Right kidney (tissue), 9 donors: ENCODE measurements at places on chromosomes 7 and 10.

- DNase-seq, result no peak
Observed at GRCh38 chr10:118596426-118597124, 1.1 kb upstream of the PRLHR start.

DNA sequence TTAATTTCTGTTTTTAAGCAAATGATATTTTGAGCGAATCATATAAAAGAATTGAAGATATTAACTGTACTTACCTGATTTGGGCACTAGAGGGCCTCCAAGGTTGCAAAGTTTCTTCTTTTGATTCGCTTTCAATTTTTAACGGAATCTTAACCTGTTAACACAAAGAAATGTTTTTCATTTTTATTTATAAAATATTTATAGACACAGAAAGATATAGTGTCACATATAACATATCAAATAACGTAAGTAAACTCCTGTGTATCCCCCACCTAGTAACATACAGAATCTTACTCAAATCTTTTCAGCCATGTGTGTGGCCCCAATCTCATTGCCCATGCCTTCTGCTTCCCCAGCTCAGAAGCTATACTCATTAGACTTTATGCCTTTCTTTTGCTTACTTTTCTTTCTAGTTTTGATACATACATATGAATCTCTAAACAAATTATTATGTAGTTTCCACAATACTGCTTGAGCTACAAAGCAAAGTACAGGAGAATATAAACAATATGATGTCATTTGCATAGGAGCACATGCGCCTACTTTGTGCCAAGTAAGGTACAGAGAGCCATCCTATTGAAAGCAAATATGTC lies 49.5 kb upstream of the ZPBP start:
- peak; percentile 17 for DNase-seq

DNA sequence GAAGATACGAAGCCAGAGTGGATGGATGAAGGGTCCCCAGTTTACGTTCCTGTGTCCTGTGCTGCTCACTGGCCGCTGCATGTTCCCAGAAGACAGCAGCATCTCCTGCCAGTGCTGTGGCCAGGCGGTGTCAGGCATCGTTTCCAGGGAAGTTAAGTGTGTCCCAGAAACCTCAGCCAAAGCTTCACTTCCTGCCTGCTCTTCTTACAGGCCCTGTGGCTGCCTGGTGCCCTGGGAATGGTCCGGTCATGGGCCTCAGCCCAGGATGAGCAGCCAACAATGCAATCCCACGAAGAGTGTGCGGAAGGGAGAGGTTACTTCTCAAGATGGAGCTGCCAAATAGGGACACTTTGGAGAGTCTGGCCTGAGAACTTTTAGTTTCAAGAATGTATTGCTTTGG lies 99.7 kb upstream of the TARP start:
- no peak for DNase-seq

DNA sequence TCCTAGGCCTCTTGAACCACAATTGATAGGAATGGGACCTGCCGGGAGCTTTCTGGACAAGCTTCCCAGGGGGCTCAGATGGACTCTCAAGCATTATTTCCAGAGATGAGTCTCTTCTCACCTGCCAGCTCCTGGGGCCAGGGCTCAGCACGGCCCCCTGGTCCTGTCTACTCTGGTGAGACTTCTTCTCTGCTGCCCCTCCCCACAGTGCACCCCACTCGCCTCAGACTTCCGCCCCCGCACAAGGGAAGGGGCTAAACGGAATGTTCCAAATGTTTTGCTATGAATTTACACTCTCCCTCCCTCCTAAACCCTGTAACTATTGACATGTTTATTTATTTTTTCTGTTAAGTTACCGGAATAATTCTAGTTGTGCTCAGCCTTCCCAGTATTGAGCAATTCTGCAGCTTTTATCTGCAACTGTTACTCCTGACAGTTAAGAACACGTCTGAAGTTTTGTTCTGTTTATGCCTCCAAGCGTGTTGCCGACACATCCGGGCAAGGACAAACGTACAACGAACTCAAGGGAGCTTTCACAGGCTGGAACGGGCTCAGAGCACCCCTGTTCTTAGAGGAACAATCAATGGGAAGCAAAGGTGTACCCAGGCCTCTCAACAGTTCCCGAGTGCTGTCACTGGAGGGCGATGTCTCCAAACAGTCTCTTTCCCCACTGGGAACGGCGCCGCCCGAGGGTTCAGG lies 55.2 kb downstream of the FHIP2A start:
- DNase-seq, result peak; percentile 49

GRCh38 chr10:54837479-54837878 lies 36.4 kb upstream of the PCDH15 start:
- DNase-seq, result no peak
